CD4-positive, alpha-beta T cell treated with Interleukin-1 beta for 1 hour (primary cell): ENCODE measurements at places on chromosomes 7 and 10.

- DNase-seq, result no peak
Measured at GRCh38 chr10:43260911-43261577, 5.8 kb downstream of the RASGEF1A start.

- DNase-seq, result no peak
Measured at GRCh38 chr7:57363321-57363720, 86.7 kb upstream of the ZNF716 start.

- no peak for DNase-seq
Measured at GRCh38 chr7:35993676-35994606, 159.1 kb upstream of the EEPD1 start.

DNA sequence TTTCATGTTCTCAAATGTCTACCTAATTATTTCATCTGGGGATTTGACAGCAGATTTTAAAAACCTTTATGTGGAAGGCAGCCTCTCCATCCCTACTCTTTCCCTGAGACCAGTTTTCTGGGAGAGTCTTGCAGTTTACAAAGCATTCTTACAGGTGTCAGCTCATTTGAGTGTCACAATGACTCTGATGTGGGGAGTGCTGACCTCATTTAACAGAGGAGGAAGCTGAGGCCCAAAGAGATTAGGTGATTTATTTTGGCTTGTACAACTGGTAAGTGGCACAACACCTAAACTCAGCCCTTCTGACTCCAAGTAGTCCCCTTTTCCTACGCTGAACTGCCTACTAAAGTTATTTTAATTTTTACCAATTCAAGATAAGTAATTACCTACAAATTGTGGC is 33.3 kb upstream of the MAT1A start:
- DNase-seq, result no peak

DNA sequence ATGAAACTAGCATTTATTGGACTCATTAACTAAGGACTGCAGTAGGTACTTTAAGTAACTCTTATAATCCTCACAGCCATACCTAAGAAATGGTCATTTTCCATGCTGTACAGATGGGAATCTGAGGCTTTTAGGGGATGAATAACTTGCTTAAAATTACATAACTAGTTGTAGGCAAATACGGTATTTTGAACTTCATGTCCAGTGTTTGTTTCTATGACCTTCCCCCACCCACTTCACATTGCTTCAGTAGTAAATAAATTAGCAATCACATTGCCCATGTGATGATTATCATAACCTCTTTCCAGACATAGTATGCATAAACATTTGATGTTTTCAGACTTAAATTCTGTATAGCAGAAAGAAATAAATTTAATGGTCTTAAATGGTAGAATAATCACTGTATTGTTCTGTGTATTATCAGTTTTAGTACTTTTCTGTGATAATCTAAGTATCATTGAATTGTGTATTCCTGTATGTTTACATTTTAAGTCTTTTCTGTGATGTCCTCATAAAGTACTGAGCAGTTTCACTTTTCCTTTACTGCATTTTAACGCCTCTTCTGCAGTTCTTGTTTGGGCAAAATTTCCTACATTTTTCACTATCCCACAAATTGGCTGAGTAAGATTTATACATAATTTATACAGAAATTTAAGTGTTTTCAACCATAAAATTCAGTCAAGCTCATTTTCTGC is 48.3 kb downstream of the ANKIB1 start:
- no peak for DNase-seq

DNA sequence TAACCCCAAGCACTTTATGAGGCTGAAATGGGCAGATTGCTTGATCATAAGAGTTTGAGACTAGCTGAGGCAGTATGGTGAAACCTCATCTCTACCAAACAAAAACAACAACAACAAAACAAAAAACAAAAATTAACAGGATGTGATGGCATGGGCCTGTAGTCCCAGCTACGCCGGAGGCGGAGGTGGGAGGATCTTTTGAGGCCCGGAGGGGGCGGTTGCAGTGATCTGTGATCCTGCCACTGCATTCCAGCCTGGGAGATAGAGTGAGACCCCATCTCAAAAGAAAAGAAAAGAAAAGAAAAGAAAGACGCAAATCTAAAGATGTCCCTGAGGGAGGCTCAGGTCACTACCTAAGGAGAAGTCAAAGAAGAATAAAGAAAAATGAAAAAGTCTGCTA is 35.3 kb upstream of the AGR2 start:
- no peak for DNase-seq

GRCh38 chr10:75847477-75847876 is 416.1 kb downstream of the LRMDA start:
- no peak for DNase-seq

- no peak for DNase-seq
Measured at GRCh38 chr10:54342058-54342457, 459.0 kb downstream of the PCDH15 start.

- peak; percentile 42 for DNase-seq
Measured at GRCh38 chr10:123154711-123155505, 706 bp downstream of the BUB3 start.

DNA sequence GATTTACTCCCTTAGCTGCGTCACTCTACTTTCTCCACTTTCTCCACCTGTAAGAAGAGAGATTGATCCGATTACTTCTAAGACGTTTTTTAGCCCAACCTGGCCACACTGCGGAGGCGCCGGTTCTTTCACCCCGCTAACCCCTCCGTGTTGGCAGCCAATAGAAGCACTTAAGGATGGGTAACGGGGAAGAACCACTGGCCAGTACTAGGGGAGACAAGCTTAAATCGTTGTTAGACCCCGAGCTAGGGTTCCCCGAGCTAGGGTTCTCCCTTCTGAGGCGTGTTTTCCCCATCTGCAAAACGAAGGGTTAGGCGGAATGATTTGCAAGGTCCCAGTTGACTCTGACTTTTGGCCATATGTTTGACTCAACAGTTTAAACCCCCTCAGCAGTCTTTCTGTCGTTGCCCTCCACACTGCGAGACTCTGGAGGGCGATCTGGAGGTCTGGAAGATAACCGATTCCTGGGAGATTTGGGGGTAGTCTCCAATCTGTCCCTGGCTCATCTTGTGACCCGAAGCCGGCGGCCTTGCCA is 644 bp downstream of the UMAD1 start:
- no peak for DNase-seq

- no peak for DNase-seq
Measured at GRCh38 chr7:139286144-139286543, 55.0 kb upstream of the FMC1 start.

DNA sequence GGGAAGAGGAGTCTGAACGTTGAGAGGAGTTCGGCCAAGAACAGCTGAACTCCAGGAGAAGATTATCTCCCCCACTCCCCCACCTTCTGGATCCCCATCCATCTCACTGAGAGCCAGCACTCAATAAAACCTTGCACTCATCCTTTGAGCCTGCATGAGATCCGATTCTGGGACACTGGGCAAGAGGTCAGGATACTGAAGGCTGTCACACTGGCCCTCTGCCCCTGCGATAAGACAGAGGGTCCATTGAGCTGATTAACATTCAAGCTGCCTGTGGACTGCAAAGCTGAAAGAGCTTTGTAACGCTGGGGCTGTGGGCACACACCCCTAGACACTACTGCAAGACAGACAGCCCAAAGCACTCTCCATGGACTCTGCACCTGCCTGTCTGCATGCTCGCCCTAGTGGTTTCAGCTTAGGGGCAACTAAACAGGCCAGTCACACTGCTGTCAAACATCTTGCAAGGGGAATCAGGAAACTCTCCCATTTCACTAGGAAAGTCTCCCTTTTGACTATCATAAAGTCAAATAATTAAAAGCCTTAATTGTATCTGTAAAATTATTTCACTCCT is 42.3 kb upstream of the CNTNAP2 start:
- no peak for DNase-seq

- DNase-seq, result no peak
Measured at GRCh38 chr10:58054881-58055280, 212.8 kb downstream of the IPMK start.

DNA sequence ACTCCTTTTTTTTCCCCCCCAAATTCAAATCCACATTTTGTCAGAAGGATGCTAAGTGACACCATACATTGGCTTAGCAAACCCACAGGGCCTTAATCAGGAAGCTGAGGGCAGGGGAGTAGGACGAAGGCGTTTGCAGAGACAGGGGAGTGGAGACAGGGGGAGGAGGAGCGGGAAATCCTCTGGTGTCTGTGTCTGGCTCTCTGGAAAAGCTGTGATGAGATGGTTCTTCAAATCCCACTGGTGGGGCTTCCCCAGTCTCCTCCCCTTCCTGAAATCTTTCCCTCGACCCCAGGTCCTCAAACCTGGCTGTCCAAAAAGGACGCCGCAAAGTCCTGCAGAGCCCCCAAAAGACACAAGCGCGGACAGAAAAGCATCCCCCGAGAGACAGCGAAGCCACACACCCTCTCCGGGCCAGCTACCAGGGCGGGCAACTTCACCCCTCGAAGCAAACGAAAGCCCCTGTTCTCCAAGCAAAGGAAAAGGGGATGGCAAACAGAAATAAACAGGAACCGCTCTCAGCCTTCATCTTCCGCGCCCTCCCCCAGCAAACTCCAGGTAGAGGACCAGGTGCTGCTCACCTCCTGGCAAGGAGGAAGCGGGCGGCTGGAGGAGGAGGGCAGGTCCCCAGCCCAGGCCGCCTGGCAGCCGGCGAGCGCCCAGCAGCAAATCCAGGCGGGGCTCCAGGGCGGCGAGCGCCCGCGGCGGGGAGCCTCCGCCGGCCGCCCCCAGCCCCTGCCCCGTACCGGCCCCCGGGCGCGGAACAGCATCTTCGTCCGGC is 520 bp downstream of the ELAPOR2 start:
- DNase-seq, result peak; percentile 9

DNA sequence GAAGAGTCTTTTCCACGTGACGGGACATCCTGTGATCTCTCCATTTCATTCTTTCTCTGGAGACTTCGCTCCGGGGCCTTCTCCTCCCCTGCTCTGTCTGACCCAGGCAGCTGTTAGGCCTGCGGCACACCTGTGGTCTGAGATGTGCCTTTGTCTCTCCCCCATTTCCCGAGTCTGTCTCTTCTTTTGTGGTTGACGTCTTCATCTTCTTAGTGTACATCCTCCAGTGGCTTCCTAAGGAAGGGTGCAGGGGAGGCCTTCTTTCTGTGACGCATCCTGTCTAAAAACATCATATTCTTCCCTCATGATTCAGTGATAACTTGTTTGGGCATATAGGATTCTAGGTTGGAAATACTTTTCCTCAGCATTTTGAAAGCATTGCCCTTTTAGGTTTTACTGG is 17.2 kb upstream of the ATP6V0E2 start:
- no peak for DNase-seq

- DNase-seq, result no peak
Measured at GRCh38 chr7:108086546-108086945, 43.6 kb downstream of the LAMB4 start.

GRCh38 chr10:29306688-29307087 is 17.8 kb downstream of the LYZL1 start:
- DNase-seq, result no peak

DNA sequence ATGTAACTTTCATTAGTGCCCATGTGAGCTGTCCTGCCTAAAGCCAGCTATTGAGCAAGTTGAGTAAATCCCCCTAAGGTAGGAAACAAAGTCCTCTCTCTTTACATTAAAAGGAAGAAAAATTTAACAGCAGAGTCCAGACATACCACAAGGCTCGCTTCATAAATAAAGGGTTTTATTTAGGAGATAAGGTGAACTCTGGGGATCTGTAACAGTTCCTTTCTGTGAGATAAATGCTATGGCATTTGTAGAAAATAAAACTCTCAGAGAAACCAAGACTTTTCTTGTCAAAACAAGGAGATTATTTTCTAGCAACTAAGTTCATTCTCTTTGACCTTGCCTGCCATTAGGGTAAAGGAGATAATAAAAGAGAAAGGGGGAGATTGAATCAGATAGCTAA is 32.3 kb upstream of the LYZL1 start:
- DNase-seq, result no peak

GRCh38 chr7:28891192-28891875 is 66.8 kb downstream of the TRIL start:
- DNase-seq, result no peak

DNA sequence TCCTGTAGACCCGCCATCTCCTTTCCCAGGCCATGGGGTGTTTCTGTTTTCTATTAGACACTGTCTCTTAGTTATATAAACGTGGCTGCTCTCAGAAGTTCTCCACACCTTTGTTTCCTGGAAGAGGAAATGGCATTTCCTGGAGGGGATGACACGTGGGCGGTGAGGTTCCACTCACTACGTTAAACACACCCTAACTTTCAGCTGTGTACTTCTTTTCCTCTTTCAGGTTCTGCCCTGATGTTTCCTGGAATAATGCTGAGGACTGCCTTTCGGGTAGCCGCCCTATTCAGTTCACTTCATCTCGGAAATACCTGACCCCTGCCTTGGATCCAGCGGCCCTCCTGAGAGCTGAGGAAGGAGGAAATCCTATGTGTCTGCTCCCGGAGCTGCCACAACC is 3.4 kb upstream of the PRKCQ start:
- DNase-seq, result peak; percentile 79

- DNase-seq, result no peak
Measured at GRCh38 chr10:101355072-101355706, 1.2 kb downstream of the BTRC start.

- no peak for DNase-seq
Measured at GRCh38 chr10:42983591-42983990, 93.3 kb upstream of the RET start.

DNA sequence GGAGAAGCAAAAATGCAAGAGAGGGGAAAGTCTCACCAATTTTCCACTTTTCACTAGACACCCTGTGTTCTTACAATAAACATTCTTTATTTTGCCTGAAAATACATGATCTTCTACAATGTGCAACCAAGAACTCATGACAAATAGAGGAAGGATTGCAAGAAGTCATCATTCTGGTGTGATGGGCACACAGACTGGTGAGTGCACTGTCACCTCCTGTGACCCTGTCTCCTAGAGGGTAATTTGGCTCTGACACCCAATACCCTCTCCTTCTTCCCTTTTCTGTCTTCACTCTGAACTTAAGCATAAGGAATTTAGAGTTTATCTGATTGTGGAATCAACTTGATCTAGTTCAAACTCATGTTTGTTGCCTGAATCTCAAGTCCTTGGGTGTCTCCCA is 153.7 kb downstream of the SH2D4B start:
- no peak for DNase-seq

GRCh38 chr7:24406789-24407299 is 122.9 kb downstream of the NPY start:
- DNase-seq, result no peak

DNA sequence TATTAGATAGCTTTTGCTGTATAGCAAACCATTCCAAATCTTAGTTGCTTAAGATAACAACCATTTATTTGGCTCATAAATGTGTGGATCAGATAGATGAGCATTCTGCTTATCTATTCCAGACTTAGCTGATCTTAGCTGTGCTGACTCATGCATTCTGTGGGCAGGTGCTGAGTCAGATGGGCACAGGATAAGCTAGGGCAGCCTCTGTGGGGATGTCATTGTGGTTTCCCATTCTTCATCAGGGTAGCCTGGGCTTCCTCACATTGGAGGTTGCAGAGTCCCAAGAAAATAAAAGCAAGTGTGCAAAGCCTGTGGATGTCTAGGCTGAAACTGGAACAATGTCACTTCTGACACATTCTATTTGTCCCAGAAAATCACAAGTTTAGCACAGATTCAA is 917.0 kb downstream of the TYW1 start:
- DNase-seq, result no peak

DNA sequence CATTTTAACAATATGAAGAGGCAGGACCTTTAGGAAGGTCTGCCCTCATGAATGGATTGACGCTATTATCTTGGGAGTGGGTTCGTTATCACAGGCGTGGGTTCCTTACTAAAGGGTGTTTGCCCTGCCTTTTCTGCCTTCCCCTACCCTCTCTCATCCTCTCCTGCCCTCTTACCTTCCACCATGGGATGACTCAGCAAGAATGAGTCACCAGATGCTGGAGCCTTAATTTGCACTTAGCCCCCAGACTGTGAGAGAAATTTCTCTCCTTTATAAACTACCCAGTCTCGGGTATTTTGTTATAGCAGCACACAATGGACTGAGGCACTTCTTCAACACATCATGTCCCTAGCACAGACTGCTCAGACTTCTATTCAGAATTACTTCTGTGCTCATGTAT is 31.4 kb upstream of the ZNF32 start:
- no peak for DNase-seq
